ENCODE measurements at places on chromosomes 2 and 18.

DNA sequence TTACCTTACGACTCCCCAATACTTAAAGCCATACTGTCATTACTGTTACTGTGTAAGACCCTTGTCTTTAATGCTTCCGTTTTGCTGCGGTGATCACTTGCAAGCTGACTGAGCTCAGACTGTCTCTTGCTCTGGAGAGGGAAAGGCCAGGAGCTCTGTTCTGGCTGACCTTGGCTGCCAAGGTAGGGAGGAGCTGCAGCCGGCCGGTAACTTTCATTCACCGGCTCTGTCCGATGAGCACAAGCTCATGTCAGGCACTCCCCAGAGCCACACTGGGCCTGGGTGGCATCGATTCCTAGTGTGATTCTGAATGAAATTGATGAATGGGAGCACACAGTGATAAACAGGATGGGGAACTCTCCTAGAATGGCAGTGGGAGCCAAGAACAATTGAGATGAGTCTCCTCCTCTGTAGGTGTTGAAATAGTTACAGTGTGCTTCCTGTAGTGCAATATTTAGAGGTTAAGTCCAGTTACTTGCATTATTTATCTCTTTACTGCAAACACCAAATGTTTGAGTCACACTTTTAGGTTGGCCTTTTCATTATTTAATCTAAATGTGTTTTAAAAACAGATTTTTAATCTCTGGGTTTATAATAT, 100.9 kb downstream of the ATP9B start:
- no peak for DNase-seq

DNA sequence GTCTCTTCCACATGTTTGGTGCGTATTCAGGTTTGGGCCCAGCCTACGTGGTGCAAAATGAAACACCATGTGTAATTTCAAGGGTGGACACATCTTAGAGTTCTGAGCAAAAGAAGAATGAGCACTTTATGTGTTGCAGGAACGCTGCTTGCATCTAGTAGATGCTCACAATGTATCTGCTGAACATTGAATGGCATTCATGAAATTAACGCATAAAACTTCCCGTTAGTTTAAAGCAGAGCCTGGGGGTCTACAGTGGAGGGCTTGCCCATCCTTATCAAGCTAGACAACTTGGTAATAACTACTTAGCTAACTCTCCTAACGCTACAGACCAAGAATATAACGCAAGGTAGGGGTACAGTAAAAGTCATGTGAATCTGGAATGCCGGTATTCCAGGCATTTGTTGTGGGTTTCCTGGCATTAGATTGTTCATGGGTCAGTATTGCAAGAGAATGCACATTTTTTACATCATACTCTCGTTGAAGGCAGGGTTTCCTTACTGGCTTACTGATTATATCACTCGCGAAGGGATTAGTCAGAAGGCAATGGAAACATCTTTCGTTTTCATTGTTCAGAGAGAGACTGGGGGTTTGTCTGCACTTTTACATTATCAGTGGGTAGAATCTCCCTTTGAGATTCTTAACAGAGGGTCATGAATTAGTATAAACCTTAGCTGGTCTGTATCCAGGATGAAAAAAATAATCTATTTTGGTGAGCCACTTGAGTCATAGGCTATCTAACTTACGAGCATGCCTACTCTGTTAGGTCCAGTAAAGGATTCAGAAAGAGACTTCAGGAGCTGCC, 229.5 kb upstream of the EPAS1 start:
- DNase-seq = no peak

DNA sequence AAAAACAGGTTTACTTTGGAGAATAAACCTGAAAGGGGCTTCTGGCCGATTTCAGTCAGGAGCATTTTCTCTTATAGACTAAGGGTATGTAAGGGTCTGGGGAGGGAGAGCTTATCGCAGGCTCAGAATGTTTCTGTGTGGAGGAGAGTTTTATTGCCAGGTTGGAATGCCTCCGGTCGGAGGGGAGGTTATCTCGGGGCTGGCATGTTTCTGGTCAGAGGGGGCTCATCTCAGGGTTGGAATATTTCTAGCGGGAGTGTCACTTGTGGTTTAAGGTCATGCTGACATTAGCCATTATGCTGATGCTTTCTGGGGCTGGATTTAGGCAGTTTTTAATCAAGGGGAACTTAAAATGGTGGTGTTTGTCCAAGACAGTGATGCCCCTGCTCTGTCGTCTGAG, 333.6 kb downstream of the METTL4 start:
- no peak for DNase-seq

DNA sequence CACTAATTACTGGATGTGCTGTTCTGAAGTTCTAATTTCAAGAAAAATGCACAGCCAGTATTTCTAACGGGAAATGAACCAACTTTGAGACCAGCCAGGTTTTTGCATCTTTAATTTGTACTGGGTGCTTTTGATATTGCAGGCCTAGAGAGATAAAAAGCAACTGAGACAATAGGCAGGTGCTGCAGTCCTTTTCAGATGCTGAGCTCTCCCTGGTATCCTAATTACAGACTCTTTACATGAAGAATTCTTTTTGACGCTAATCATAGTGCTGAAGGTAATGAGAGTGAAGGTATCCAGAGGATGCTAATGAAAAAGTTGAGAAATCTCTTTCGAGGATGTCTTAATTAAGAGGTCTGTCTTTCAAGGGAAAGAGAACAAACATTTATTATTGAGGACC, 85.1 kb downstream of the SERPINB8 start:
- DNase-seq = no peak

GRCh38 chr18:49127471-49128190, 176.9 kb upstream of the SMAD7 start:
- DNase-seq = no peak

GRCh38 chr2:241841181-241842066, 17.3 kb downstream of the PDCD1 start:
- no peak for DNase-seq

DNA sequence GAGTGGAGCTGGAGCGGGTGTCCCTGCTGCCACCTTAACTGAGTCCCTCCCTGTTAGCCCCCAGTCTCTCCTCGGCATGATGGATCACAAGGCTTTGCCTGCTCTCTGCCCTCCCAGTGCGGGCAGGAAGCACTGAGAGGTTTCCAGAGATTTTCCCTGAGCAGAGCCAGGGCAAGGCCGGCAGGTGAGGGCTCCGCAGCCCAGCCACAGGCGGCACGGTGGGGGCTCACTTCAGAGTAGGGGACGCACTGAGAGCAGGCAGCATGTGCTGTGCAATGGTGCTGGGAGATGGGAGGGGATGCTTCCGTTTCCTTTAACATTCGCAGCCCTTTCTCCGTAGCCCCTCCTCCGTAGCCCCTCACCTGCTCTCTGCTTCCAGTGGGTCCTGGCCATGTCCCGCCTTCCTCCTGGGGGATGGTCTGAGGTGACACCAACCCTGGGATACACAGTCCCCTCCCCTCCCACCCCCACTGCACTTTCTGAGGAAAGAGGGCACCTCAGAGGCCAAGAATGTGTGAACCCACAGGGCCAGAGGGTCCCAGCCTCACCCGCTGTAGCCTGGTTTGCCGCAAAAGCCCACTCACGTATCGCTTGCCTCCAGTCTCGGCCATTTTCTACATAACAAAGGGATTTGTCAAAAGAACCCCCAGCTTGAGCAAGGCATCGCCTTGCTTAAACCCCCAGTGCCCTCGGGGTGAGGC, 10.7 kb downstream of the KCNF1 start:
- DNase-seq = no peak

DNA sequence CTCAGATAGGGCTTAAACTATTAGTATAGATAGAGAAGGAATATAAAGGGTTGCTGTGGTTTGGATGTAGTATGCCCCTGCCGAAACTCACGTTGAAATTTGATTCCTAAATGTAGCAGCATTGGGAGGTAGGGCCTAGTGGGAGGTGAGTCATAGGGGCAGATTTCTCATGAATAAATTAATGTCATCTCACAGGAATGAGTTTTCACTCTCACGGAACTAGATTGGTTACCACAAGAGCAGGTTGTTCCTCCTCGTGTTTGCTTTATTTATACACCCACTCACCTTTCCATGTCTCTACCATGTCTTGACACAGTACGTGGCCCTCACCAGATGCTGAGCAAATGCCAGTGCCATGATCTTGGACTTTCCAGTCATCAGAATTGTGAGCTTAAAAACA, 218.2 kb downstream of the RBM43 start:
- no peak for DNase-seq

GRCh38 chr18:32258558-32259204, 68.8 kb downstream of the MEP1B start:
- no peak for DNase-seq

GRCh38 chr18:78731398-78732032, 248.1 kb upstream of the SALL3 start:
- no peak for DNase-seq

- DNase-seq = no peak
These were observed 26.0 kb downstream of the SATB2 start for GRCh38 chr2:199431746-199432213.

GRCh38 chr18:58966005-58966677, 101.5 kb downstream of the ZNF532 start:
- DNase-seq = no peak

DNA sequence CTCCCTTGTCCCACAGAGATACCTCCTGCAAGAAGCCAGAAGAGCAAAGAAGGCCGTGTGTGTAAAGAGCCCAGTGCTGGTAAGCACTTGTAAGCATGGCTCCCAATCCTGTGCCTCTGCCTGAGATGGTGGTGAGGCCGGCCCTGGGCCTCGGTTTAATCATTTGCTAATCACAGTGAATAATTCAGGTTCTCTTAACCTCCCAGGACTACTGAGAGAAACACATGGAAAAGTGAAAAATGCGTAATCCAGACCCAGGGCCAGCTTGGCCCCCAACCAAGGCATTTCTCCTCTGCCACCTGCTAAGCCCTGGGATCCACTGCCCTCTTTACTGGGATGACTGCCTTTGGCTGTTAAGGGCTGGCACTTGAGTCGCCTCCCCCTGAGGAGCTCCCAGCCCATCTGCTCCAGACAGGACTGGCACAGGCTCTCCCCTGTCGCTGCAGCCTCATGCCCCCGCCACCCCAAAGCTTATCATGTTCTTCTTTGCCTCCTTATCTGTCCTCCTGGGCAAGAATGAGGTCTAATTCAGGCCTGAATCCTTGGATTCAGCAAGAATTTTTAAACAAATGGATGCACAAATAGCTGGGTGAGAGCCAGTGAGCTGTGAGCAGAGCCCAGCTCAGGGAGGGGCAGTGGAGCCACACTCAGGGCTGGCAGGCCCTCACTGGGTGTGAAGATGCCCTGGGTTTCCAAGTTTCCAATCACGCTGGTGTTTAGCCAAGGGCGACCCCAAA, 193.9 kb upstream of the HS6ST1 start:
- DNase-seq = peak; percentile 41

GRCh38 chr2:71459084-71459431, 5.7 kb downstream of the DYSF start:
- DNase-seq = no peak

DNA sequence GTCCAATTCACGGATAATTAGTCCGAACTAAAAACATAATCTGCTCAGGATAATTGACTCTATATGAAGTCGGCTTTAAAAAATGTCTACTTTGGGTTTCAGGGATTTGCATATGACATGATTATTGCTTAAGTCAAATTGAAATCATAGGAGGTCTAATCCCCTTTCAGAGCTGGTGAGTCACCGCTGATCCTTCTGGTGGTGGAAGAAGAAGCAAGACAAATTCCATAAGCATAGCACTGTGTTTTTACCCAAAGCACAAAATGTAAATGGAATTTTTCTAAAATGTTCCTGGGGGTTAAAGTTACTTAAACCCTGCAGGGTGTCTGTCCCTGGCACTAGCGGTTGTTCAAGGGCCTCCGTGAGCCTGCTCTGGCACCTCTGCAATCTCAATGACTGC, 460.2 kb downstream of the LRATD1 start:
- DNase-seq = no peak

GRCh38 chr2:216517447-216518225, 19.0 kb downstream of the RPL37A start:
- no peak for DNase-seq

DNA sequence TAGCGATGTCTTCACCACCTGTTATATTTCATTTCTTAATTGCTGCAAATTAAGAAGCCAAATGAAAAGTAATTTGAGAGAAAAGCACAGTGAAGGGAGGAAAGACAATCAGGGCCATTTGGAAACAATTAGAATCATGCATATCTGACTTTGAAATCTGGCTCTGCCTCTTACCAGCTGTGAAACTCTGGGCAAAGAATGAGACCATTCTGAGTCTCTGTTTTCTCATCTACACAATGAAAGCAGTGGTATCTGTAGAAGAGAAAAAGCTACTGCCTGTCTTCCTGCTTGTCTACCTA, 334.5 kb upstream of the CYRIA start:
- DNase-seq = no peak

- no peak for DNase-seq
These were observed 23.5 kb downstream of the ITSN2 start for GRCh38 chr2:24336811-24337210.

DNA sequence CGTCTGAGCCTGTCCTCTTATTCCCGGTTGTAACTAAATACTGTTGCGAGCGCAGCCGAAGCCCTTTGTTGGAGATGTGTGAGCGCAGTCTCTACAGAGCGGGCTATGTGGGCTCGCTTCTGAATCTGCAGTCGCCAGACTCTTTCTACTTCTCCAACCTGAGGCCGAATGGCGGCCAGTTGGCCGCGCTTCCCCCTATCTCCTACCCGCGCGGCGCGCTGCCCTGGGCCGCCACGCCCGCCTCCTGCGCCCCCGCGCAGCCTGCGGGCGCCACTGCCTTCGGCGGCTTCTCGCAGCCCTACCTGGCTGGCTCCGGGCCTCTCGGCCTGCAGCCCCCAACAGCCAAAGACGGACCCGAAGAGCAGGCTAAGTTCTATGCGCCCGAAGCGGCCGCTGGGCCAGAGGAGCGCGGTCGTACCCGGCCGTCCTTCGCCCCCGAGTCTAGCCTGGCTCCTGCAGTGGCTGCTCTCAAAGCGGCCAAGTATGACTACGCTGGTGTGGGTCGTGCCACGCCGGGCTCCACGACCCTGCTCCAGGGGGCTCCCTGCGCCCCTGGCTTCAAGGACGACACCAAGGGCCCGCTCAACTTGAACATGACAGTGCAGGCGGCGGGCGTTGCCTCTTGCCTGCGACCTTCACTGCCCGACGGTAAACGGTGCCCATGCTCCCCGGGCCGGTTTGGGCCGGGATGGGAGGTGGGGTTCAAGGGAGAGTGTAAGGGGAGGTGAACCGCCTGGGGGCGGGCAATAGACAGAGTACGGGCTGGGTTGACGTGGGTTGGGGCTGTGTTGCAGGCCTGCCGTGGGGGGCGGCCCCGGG, at the start of gene HOXD12:
HOXD12 (plus strand) TSS at position 68 of the 819 bp plus-strand sequence; CDS start at position 75, 7 bp downstream.
- no peak for DNase-seq

- DNase-seq = no peak
These were observed 44.8 kb downstream of the INPP4A start for GRCh38 chr2:98489486-98489885.

GRCh38 chr2:156125018-156125417, 207.5 kb downstream of the NR4A2 start:
- no peak for DNase-seq

- peak; percentile 47 for DNase-seq
These were observed 476 bp downstream of the VSNL1 start for GRCh38 chr2:17540813-17541530.

DNA sequence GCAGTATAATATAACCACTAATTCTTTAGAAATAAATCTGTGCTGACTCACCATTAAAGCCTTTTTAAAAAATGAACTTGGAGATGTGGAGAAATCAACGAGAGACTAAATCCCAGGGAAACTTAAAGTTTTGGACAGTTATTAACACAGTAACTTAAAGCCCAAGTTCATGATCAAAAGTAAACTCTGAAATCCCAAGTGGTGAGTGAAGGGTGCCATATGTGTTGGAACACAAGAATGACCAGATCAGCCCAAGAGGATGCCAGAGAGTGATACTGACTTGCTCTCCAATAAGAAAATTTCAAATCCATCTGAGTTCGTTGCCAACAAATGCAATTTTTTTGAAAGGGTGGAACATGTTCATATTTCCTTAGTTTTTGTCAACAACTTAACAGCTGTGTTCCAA, 838.1 kb upstream of the ACVR2A start:
- DNase-seq = no peak

GRCh38 chr2:219906114-219907010, 278.9 kb downstream of the SLC4A3 start:
- DNase-seq = no peak

Measured in NCI-H1694 (cell line).